ENCODE measurements at places on chromosomes 2 and 18.

GRCh38 chr2:95143838-95144237 lies 15.8 kb downstream of the ZNF514 start:
- no peak for DNase-seq

DNA sequence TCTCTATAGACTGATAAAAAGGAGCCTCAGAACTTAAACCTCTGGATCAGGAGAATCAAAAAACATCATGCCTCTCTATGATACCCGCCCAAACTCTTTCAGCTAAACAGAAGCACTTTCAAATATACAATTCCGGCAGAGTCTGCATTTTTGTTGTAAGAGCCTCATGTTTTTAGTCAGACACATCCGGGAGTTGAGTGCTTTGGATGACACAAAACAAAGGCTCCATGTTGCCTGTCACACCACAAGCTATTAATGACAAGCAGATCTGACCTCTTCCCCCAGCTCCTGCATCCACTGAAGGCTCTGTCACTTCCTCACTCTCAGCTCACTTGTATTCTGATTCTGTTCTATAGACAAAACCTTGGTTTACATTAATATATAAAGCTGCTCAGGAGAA lies 33.2 kb downstream of the SLC38A11 start:
- DNase-seq = no peak

- DNase-seq = no peak
Measured at GRCh38 chr18:3998698-3999333, 456.3 kb downstream of the DLGAP1 start.

DNA sequence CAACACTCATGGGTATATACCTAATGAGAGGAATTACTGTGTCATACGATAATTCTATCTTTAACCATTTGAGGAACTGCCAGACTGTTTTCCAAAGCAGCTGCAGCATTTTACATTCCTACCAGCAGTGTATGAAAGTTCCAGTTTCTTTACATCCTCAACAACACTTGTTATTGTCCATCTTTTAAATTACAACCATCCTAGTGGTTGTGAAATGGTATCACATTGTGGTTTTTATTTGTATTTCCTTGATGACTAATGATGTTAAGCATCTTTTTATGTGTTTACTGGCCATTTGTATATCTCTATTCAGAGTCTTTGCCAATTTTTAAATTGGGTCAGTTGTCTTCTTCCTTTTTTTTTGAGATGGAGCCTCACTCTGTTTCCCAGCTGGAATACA lies 4.0 kb upstream of the CKAP2L start:
- no peak for DNase-seq

- no peak for DNase-seq
Measured at GRCh38 chr2:216765761-216766262, 70.5 kb upstream of the IGFBP5 start.

DNA sequence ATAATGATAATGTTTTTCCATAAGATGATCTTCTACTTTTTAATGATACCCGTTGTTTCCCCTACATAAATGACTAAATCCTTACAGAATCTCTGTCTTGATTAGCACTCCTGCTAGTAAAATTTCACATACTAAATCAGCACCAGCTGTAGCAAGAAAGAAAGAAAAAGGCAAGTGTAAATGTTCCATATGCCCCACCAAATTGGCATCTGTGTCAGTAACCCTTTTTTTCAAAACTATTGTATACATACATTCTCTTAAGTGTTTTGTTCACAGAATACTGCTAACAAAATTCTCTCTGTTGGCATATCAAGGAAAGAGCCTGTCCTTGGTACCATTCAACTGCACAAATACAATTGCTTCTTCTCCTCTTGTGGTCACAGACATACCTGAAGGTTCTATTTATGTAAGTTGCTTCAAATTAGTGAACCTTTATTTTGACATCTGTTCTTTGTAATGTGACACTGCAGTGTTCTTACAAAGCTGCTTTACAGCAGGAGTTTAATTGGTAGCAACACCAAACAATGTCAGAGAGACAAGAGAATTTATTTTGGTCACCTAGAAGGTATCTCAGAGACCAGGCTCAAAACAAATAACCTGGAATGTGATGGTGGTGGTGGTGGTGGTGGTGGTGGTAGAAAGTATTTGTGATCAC lies 641.9 kb downstream of the ZEB2 start:
- DNase-seq = no peak

DNA sequence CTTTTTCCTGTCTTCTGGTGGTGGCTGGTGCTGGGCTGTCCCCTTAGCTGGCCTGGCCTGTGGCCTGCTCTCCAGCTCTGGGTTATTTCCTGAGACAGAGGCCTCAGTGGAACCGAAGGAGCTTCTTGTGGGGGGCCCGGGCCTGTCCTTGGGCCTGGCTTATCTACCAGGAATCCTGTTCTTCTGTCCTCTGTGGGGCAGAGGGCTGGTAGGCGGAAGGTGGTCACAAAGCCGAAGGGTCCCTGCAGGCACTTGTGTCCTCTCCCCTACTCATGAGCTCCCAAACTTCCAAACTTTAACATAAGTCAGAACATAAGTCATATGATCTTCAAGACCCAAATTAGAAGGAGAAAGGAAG lies 74.6 kb upstream of the MCFD2 start:
- DNase-seq = no peak

DNA sequence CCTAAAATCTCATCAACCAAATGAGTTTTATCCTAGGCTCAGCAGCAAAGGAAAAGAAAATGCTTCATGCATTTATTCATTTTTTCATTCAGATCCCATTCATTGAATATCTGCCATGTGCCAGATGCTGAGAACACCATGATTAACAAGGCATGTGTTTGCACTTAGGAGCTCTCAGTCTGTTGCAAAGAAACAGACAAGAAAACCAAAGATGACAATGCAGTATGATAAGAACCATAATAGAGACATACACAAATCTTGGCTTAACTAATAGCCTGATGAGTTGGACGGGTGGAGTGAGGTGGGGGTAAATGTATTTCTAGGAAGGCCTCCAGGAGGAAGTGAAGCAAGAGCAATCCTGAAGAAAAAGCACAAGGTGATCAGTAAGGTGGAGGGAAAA lies 177.8 kb upstream of the SCN7A start:
- DNase-seq = no peak

- no peak for DNase-seq
Measured at GRCh38 chr2:37500031-37500430, 155.6 kb downstream of the QPCT start.

- DNase-seq = no peak
Measured at GRCh38 chr18:22106536-22107292, 62.7 kb upstream of the GATA6 start.

- no peak for DNase-seq
Measured at GRCh38 chr2:236558036-236558435, 11.6 kb upstream of the ACKR3 start.

DNA sequence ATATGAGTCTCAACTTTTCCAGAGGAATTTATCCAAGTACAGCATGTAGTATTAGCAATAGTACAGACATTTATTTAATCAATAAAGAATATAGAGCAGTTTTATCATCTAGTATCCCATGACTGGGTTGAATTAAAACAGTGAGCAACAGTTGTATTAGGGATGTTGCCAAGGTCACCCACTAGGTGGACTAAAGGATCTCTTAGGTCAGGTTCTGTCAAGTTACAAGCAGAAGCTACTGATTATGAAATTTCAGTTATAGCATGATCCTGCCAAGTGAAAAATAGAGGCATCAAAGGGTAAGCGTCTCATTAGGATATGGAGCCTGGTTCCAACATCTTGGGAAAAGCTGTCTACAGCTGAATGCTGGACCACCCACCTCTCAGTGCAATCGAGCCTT lies 52.1 kb upstream of the LAPTM4A start:
- no peak for DNase-seq

DNA sequence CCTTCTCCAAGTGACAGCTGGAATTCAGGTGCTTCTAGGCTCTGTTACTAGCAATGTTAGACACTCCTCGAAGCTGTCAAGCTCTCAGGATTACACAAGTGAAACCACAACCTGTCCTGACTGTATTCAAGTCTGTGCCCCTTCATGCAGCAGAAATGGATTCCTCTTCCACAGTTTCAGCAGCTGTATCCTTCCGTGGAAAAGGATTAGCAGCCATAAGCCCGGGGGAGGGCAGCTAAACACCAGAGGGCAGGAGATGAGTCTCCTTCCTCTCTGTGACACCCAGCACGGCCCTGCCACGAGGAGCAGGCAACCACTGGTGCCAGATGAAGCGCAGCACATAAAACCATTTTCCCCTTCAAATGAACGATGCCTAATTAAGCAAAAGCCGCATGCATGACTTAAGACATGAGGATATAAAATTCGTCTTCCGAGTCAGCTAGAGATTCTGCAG lies 1.2 kb downstream of the ST3GAL5 start:
- peak; percentile 76 for DNase-seq

- DNase-seq = no peak
Measured at GRCh38 chr2:54084600-54084999, 30.8 kb upstream of the ACYP2 start.

DNA sequence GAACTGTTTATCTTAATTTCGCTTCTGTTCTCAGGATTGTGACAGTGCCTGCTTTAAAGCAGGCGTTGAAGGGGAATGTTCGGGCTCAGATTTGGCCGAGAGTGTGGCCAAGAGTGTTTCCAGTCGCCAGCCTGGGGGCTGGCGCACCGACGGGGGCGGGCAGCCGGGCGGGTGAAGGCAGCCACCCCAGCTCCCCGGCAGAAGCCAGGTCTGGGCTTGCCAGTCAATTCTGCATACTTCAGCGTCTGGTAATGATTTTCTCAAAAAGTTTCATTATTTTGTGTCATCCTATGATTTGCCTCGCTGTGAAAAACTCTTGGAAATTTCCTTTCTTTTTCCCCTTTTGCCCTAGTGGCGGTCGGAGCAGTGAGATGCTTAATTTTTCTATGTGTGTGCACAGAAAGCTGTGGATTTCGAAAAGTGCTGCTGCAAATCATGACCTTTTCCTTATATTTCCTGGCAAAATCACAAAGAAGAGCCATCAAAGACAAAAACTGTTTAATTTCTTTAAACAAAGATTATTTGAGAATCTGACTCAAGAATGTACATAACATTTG lies 856 bp downstream of the FAM228A start:
- no peak for DNase-seq

DNA sequence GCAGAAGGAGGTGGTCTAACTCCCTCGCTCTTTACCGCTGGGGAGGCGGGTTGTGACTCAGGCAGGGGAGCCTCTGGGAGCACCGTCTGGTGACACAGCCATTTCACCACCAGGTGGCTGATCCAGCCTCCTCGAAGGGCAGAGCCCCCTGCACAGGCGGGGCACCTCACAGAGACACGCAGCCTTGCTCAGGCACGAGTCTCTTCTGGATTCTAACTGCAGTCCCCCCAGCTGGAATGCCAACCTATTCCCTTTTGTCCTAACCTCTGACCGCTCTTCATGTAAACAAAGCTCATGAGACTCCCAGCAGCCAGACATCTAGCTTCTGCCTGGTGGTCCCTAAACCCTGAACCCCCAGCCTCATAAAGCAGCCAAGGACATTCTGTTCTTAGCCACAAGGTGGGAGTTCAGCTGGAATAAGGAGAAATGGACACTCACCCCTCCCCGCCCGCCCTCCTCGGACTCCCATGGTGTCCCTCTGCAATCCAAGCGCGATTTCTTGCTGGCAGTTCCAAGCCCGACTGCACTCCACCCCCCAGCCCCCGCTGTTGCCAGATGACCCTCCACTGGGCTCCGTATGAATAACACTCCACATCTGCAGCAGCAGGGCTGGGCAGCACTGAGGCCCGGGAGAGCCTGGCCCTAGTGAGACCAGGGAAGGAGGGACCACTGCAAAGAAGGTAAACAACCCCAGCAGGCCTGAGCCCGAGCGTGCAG lies 84.3 kb downstream of the TNS1 start:
- no peak for DNase-seq

GRCh38 chr2:72862239-72862988 lies 24.8 kb upstream of the SPR start:
- peak; percentile 80 for DNase-seq

- no peak for DNase-seq
Measured at GRCh38 chr2:39642051-39642718, 23.5 kb upstream of the TMEM178A start.

GRCh38 chr2:36565712-36566111 lies 32.3 kb downstream of the FEZ2 start:
- no peak for DNase-seq

DNA sequence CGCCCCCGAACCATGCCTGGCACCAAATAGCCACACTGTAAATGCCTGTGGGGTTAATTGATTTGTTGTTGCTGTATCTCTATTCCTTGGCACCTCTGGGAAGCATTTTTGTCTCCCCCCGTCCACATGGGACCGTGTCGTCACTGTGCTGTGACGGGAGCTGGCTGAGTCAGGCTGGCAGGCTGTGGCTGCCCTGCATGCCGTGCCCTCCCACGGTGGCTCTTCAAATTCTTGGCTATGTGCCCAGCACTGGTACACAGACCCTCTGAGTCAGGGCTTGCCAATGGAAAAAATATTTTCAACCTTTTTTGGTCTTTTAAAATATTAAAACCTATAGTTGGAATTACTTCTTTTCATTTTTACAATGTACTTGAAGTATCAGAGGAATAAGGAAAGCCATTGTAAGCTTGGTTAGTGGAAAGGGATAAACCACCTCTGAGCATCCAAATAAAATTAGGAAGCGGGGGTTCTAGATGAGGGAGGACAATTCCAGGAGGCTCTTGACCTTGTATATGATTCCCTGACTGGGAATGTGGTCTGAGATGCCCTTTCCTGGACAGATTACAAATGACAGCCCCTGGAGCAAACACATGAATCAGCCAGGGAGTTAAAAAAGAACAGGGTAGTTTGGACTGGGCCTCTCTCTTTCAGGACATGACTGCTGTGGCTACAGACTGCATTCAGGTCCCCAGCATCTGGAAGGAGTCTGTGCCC lies 59.4 kb downstream of the DGKD start:
- peak; percentile 84 for DNase-seq

GRCh38 chr2:215680605-215681598 lies 245.0 kb upstream of the FN1 start:
- DNase-seq = peak; percentile 14

DNA sequence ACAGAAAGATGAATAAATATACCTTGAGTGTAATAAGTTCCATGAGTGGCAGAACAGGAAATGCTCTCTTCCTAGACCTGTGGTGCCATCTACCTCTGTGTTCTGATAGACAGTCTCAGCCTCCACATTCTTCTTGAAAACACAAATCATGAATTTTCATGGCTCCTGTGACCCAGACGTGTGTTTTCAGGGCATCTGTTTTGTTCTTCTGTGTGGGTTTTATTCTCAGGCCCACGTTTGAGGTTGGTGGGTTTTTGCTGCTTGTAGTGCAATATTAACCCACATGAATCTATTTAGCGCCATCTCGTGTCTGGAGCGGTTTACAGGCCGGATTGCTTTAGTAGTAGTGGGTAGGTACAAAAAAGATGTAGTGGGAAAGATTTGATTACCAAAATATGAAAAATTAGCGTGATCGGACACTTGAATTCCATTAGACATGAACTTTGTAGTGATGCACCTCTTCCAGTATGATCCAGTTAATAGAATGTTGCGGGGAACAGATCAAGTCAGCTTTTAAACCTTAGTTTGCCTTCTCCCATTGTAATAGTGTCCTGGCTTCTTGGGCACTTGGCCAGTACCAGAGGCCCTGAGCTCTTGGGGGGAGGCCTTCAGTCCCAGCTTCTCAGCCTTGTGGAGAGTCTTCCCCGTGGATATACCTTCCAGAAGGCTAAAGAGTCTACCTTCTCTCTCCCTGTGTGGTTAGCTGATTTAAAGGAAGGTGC lies 256.5 kb downstream of the TPGS2 start:
- no peak for DNase-seq
